ENCODE measurements at places on chromosomes 1 and 21. TPM values are rescaled to one million over a fixed set of nuclear protein-coding genes. Genes with fewer than 3 reads are reported as not detected.

The AK5 gene
- total RNA-seq = 3.4 TPM

The PODN gene
- not detected for total RNA-seq

The KIF21B gene
- 0.66 TPM for total RNA-seq

The SNRPE gene
- 167 TPM for total RNA-seq

The RRP1B gene
- total RNA-seq = 44.2 TPM

The FAM167B gene
- 1.3 TPM for total RNA-seq

The DCDC2B gene
- not detected for total RNA-seq

The WNT3A gene
- 1.5 TPM for total RNA-seq

GRCh38 chr1:59596956-59597355 is 217.8 kb upstream of the HOOK1 start:
- DNase-seq = no peak

DNA sequence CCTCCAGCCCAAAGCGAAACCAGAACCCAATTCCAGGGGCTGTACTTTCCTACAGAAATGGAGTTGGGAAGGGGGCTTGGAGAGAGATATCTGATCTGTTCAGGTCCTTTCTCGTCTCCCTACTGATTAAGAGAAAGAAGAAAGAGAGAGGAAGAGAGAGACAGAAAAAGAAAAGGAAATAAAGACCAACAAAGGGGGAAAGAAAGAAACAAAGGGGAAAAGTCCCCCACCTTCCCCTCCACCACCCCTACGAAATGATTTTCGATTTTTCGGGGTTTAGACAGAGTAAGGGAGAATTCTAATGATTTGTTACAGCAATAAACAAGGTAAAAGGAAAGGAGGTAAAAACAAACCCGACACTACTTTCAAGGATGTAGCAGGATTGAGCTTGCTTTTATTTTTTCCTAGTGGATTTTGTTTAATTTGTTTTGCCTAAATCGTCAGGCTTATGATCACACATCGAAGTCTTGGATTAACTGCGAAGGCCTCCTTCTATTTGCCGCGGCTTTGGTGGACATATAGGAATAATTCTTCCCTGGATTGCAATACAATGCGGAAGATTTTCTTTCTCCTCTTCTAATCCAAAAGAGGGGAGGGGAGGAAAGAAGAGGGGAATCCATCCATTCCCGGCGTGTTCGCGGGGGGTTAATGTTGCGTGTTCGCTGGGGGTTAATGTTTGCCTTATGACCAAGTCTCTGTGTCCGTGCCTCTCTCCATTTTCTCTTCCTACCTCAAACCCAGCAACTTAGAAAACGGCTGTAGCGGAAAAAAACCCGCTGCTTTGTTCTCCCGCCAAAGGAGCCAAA is 1.9 kb downstream of the TAL1 start:
- DNase-seq = no peak

GRCh38 chr1:98502937-98503336 is 158.6 kb upstream of the SNX7 start:
- no peak for DNase-seq

GRCh38 chr1:68819190-68819829 is 322.4 kb upstream of the DEPDC1 start:
- DNase-seq = peak; percentile 5

GRCh38 chr21:37227071-37228002 is 39.8 kb downstream of the VPS26C start:
- no peak for DNase-seq

DNA sequence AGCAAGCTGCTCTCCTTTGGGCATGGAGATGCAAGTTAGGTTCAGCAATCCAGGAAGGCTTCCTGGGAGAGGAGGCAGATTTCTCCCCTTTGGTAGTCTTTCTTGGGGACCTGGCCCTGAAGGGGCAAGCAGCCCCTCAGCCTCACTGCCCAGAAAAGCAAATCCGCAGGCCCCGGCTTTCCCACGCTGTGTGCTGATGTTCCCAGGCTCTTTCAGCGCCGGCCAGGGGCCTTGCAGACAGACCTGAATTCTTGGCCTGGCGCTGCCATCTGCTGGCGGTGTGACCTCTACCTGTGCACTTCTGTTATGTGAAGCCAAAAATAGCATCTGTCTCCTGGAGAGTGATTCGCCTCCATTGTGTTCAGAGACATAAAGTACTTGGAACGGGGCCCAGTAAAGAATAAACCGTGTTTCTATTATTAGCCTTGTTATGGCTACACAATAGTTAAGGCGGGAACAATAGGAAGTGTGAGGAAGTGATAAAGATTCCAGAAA is 64.8 kb downstream of the ALPL start:
- peak; percentile 79 for DNase-seq

DNA sequence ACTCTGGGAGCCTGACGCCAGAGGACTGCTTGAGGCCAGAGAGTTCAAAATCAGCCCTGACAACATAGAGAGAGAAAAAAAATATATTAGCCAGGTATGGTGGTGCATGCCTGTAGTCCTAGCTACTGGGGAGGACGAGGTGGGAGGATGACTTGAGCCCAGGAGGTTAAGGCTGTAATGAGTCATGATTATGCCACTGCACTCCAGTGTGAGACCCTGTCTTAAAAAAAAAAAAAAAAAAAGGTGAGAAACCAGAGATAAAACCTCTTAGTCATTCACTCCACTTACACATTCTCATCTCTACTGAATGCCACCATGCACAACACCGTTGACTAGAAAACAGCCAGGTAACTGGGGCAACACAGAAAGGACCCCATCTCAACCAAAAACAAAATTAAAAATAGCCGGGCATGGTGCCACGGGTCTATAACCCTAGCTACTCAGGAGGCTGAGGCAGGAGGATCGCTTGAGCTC is 178.1 kb downstream of the SLC45A1 start:
- peak; percentile 9 for DNase-seq

DNA sequence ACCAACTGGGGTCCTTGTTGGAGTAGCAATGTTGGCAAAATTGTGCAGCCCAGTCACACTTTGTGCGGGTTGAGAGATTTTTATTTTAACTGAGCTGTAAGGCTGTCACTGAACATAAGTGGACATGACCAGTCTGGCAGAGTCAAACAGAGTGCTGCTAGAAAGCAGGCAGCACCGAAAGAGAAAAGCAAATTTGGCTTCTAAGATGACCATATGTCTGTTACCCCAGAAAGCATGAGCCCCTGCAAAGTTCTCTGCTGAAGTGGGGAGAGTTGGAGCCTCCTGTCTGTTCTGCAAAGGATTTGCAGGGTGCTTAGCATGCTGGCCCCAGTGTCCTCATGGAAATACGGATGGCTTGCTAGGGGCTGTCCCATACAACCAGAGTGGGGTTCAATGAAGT is 220.4 kb downstream of the PBX1 start:
- no peak for DNase-seq

DNA sequence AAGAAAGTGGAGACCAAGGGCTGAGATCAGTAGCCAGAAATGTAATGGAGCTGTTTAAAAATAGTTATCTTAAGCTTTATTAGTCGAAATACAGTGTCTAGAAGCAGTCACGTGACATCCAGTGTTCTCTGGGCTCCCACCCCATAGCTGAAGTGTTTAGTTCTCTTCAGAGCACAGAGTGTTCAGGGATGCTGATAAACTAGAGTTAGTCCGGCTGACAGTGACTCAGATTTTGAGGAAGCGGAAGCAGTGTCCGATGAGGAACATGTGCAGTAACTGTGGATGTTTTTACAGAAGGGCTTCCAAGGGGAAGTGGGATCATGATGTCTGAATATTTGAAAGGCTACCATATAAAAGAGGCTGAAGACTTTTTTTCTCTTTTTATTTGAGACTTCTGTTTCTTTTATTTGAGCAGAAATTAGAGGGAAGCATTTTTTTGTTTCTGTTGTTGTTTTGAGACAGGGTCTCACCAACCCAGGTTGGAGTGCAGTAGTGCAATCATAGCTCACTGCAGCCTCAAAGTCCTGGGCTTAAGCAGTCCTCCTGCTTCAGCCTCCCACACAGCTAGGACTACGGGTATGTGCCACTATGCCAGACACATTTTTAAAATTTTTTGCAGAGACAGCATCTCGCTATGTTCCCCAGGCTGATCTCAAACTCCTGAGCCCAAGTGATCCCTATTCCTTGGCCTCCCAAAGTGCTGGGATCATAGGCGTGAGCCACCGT is 124.2 kb downstream of the GALNT2 start:
- DNase-seq = no peak

DNA sequence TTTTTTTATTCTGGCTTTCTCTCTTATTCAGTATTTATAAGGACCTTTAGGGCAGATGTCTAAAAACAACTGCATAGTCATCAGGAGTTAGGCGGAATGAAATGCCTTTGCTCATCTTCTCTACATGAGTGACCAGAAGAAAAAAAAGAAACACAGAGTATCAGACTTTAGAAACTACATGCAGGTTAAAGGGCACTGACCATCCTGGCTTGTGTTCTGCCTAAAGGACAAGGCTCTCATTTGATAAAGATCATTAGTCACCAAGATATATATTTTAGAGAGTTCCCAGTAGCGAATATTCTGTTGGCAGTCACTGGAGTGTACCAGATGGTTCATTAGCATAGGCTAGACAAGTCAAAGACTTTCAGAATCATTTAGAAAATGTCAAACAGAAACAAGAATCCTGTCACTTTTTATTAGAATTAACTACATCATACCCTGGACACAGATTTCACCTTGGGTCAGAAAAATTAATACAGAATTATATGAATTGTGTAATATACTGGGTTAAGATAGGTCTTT is 145.6 kb downstream of the NR5A2 start:
- no peak for DNase-seq

DNA sequence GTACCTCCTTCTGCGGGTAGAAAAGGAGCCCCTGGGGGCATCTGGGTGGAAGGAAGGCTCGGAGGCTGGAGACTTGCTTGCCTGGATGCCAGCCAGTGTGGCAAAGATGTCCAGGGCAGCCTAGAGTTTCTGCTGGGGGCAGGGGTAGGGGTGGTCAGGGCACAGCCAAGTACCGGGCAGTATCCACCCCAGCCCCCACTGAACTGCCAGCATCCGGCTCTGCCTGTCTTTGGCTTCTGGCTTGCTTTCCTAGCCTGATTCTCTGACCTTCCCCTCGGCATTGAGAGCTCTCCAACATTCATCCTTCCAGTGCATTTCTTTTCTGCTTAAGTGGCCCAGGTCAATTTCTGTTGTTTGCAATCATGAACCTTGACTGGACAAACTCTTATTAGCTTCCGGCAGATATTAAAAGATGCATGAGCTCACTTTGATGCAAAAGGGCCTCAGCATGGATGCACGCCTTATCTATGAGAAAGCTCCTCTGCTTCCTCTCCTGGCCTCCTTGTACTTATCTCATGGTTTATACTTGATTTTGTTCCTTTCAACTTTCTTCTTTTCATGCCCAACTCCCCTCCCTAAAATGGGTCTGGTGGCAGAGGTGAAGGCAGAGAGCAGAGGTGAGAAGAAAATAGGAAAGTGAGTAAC is 116.9 kb downstream of the HLCS start:
- DNase-seq = no peak

DNA sequence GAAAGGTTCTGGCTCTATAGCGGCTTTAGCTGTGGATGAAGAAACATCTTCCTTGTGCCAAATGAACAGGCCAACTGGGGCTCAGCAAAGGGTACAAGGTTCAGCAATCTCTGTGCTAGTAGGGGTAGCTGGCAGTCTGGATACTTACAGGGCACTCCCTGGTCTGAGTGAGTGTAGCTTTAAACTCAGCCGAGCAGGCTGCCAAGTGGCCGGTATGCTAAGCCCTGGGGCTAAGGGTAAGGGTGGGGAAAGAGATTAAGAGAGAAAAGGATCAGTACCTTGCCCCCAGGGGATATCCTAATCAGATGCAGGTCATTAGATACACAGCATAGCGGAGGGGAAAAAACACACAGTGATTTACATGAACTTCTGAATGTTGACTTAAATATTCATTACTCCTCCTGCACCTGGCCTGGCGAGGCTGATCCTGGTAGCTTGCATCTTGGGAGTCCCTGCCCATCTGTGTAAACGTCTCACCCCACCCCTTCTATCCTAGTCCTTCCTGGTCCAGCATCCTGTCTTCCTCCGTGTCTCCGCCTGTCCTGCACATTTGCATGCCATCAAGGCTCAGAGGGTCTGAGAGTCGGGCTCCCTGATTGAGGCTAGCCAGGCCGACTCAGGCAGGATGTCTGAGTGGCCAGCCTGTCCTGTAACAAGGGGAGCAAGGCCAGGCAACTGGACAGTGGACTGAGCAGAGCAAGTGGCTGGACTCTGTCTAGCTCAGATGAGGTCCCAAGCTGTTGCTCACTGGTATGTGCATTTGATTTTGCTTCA is 39.5 kb upstream of the CNTN2 start:
- no peak for DNase-seq

- no peak for DNase-seq
These were observed 536.3 kb downstream of the PTPRU start for GRCh38 chr1:29772584-29773100.

All from PC-3 (cell line).